ENCODE measurements at places on chromosomes 1 and 21.

DNA sequence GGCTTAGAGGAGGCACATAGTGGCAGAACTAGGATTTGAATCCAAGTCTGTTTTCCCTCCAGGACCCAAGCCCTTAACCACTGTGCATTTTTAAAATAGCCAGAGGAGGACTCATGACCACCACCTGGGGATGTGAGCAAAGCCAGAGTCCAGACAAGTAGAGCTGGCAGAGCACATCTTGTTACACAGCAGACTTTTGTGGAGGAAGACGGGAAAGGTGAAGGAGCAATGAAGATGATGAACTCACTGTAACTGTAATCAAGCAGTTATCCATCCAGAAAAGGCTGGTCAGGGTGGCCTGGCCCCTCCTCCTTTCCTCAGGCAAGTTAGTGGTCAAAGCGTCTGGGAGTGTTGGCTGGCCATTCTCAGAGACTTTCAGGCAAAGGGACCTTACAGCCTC, 50.9 kb downstream of the SLC44A3 start:
- DNase-seq: no peak

GRCh38 chr1:215241451-215241850, 158.9 kb downstream of the KCNK2 start:
- DNase-seq: no peak

DNA sequence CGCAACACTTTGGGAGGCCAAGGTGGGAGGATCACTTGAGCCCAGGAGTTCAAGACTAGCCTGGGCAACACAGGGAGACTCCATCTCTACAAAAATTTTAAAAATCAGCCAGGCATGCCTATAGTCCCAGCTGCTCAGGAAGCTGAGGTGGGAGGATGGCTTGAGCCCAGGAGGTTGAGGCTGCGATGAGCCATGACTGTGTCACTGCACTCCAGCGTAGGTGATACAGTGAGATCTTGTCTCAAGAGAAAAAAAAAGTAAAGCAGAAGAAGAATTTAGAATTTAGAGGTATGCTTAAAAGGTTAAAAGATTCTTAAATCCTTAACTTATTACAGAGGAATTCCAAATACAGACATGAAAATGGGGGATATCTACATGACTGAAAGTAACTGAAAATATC, 79.5 kb downstream of the SMYD3 start:
- no peak for DNase-seq

- DNase-seq: no peak
Measured at GRCh38 chr1:107018445-107018844, 38.0 kb upstream of the PRMT6 start.

DNA sequence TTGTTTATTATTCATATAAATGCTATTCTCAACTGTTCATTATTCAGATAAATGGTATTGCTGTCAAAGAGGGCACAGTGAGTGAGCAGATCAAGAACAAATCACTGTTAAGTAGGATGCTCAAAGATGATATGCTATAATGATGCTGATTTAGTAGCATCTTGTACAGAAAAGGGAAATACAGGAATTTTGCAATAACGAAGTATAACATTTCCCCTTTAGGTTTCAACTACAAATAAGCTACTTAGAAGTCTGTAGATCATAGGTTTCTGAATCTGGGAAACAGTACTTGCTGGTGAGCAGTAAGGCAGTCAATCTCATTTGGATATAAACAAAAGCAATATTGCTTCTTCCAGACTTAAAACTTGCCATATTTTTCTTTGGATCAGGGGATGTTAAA, 27.3 kb upstream of the RCOR3 start:
- DNase-seq: no peak

DNA sequence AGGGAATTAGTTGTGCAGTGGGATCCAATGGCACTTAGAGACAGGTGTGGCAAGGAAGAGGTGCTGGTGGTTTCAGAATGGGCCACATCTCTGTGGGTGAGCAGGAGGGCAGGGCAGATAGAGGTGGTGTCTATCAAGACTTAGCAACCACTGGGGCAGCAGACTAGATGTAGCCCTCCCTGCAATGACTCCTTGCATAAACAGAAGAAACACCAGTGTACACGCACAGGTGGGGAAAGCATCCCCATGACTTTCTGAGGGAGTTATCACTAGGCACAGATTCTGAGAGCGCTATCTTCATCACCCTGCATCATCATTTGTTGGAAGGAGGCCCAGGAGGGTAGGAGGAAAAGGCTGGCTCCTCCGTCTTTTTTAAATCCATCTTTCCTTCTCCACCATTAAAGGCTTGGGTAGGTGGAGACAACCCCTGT, 58.4 kb downstream of the PLXNA2 start:
- DNase-seq: no peak

DNA sequence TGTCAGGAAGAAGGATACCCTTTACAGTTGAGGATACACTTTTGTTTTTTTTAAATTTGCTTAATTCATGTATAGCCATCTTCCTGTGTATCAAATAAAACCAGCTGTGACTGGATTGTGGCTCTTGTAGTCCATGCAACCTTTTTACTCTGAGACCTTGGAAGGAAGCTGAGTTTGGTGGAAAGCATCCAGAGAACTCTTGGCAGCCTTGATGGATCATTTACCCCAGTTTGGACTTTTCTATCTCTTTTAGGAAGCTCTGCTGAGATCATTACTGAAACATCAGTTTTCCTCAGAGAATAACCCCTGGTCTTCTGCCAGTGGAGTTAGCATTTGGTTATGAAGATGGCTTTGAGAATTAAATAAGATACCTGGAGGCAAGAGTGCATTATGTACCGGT, 21.2 kb upstream of the APOBEC4 start:
- peak; percentile 79 for DNase-seq

DNA sequence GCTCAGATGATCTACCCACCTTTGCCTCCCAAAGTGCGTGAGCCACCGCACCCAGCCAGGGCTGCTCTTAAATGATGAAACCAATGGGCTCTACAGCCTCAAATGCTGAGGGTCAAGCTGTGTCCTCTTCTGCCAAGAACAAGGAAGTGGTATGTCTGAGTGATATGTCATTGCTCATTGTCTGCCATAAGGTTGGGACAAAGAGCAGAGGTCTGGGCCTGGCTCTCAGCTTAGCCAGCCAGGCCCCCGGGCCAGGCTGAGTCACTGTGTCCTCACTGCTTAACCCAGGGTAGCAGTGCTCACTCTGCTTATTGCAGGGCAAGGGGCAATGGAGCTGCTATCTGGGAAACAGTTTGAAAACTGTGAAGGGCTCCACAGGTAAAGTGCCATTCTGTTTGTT, 8.3 kb upstream of the ETS2 start:
- no peak for DNase-seq

DNA sequence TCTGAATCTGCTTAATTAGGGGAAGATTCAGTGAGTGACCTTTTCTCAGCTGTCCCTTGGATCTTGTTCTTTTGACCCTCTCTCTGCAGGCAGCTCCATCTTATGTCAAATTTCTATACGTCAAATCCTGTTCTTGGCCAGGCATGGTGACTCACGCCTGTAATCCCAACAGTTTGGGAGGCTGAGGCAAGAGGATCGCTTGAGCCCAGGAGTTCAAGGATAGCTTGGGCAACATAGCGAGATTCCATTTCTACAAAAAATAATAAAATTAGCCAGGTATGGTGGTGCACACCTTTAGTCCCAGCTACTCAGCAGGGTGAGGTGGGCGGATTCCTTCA, 12.3 kb upstream of the CDC42 start:
- no peak for DNase-seq

- no peak for DNase-seq
Measured at GRCh38 chr1:54111624-54112023, 41.2 kb downstream of the CDCP2 start.

DNA sequence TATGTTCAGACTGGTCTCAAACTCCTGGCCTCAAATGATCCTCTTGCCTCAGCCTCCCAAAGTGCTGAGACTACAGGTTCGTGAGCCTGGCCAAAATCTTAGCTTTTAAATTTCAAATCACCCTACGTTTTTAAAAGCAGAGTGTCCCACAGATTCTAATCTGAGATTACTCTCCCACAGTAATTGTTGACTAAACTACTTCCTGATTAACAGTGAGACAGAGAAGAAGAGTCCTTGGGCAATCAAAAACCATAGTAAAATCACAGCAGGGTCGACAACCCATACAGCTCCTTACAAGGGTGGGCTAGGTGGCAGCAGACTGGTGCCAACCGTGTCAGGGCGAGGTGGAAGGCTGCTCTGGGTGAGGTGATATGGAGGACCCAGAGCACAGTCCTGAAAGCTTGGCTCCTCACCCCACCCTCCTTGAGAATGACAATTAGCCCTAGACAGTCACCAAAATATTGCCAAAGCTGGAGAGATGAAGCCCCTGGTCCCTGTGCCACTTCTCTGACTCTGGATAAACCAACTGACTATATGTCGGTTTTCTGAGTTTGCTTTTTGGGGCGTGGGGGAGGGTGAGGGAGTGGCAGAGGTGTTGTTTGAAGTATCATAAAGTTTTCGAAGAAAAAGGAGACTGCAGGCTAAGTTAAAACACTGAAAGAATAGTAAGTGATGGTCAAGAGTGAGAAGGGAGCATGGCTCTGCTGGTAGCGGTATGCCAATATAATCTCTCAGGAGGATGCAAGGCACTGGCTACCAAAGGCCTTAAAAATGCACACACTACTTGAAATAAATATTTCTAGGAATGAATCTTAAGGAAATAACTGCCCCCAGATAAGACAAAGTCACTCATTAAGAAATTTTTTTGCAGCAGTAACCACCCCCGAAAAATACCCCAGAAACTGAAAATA, 86.8 kb downstream of the SLC45A1 start:
- DNase-seq: no peak

GRCh38 chr1:193909406-193910082, 723.1 kb upstream of the B3GALT2 start:
- no peak for DNase-seq

GRCh38 chr1:2195785-2196184, 1.2 kb upstream of the FAAP20 start:
- no peak for DNase-seq

GRCh38 chr1:55061706-55062321, 22.5 kb downstream of the PCSK9 start:
- no peak for DNase-seq

GRCh38 chr1:228849011-228849541, 113.8 kb downstream of the RHOU start:
- no peak for DNase-seq

GRCh38 chr1:180505732-180506335, 3.5 kb upstream of the ACBD6 start:
- peak; percentile 30 for DNase-seq

DNA sequence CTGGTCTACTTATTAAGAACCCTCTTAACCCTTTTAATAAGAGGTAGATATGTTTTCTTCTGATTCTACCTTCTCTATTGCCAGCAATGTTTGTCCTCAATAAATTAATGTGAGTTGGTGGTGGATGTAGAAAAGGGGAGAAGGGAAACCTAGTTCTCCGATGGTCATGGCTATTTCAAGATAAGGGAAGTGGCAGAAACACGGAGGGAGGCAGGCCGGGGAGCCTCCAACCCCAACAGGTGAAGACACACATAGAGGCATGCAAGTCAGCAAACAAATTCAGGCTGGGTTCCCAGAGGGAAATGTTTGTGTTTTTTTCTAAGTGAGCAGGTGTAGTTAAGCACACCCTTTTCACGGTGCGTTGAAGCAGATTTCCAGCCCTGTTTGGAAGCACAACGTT, 31.0 kb upstream of the CLDN14 start:
- DNase-seq: no peak

DNA sequence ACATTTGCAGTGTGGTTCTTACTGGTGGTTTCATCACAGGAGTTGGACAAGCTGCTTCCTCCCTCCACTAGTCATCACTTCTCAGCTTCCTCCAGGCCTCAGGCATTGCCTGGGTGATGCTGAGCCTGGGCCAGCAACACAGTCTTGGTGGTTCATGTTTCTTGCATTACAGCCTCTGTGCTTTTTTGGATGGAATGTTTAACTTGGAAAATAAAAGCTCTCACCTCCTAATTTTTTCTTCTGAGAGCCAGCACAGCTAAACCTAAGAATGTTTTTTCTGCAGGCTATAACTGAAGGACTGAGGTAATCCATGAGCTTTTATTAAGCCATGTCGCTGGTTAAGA, 66.1 kb upstream of the RHOU start:
- DNase-seq: peak; percentile 64

GRCh38 chr21:37496972-37497371, 130.4 kb downstream of the DYRK1A start:
- no peak for DNase-seq

DNA sequence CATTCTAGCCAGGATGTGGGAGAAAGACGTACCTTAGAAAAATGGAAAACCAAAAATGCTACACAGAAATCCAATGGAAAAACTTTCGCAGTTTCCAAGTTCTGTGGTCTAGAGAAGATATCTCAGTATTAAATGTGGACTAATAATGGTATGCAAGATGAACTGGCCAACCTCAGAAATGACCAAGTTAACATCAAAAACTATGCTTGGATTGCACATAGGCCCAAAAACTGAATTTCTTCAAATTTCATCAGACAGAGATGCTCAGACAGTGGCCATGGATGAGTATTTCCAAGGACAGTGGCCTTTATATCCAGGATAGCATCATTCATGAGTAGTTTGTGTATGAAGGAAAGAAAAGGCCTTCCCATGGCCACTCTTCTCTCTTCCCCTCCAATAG, 132.2 kb downstream of the TIAM1 start:
- DNase-seq: no peak

DNA sequence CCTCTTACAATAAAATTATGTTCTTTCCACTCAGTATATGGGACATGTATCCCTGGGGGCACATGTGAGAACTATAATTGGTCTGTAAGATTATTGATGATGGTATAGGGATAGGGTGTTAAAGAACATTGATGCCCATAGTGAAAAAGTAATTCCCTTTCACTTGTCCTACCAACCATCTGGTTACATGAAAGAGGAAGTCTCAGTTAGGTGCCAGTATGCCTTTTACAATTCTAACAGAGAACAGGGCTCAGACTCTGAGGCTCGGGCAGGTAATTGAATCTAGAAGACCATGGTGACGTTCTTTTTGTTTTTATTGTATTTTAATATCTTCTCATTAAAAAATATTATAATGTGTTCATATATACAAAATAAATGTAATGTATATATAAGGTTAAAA, 113.6 kb downstream of the FGGY start:
- DNase-seq: no peak

GRCh38 chr1:19819701-19820100, 4.6 kb upstream of the RNF186 start:
- no peak for DNase-seq

DNA sequence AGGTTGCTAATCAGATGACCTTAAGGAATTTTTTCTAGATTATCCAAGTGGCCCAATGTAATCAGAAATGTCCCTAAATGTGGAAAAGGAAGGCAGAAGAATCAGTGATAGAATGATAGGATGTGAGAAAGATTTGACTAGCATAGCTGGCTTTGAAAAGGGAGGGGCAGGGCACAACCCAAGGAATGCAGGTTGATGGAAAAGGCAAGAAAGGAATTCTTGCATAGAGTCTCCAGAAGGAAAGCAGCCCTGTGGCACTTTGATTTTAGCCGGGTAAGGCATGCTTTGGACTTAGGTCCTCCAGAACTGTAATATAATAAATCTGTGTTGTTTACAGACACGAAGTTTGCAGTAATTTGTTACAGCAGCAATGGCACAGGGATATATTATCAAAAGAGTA, 375.7 kb upstream of the B3GALT2 start:
- no peak for DNase-seq
